ENCODE measurements at places on chromosomes 12 and 14.

DNA sequence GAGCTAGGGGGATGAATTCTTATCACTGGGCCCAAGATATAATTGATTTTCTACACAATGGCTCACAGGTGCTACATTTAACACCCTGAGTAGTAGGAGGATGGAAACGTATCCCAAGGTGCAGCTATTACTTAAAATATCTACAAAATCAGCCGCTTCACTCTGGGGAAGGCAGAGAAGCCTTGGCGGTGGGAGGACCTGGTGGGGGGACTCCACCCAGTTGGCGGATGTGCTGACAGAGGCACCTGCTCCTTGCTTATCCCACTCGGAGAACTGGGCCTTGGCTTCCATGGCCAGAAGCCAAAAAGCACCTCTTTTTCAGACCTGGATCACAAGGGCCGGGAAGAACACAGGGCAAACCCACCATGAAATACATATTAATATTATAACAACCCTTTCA, 106.3 kb downstream of the OTX2 start:
- no peak for DNase-seq

GRCh38 chr14:69814397-69814796, 17.4 kb upstream of the SLC10A1 start:
- DNase-seq: no peak

DNA sequence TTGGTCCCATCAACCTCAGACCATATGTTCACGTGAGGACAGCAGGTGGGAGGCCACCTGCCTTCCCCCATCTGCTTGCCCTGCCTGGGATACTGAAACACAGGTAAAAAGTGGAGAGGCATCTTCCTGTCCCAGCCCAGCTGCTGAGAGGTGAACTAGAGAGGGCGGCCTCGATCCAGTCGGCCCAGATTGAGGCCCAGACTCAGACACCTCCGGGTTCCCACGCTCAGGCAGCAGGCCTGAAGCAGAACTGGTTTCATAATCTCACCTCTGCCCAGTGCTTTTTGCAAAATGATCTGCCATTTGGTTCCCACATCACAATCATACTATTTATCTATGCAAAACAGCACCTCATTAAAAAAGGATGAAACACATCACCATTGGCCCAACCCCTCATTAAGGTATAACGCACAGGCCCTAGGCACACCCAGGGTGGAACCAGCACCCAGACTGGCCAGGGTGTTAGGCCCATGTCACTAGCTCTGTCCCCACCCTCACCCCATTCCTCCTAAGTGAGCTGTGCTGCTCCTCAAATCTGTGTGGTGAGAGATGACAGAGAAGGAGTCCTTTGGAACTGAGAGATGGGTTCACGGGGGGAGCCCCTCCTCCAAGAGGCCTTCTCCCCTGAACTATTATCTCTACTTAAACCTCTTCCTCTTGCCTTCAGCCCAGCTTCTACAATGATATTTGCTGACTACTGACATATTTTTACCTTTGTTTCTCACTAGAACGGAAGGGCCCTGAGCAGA, 81.1 kb downstream of the ZFP36L1 start:
- DNase-seq: no peak

DNA sequence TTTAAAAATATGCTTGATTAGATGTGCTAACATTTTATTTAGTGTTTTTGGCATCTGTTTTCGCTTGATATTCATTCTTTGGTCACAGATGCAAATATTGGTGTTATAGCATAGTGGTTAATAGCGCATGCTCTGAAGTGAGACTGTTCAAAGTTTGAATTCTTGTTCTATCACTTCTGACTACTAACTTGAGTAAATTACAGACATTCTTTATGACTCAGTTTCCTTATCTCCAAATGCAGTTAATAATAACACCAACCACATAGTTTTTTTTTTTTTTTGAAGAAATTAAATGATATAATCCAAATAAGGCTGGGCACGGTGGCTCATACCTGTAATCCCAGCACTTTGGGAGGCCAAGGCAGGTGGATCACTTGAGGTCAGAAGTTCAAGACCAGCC, 81.0 kb downstream of the TMX1 start:
- DNase-seq: no peak

GRCh38 chr14:92625213-92625612, 111.6 kb downstream of the RIN3 start:
- DNase-seq: no peak

DNA sequence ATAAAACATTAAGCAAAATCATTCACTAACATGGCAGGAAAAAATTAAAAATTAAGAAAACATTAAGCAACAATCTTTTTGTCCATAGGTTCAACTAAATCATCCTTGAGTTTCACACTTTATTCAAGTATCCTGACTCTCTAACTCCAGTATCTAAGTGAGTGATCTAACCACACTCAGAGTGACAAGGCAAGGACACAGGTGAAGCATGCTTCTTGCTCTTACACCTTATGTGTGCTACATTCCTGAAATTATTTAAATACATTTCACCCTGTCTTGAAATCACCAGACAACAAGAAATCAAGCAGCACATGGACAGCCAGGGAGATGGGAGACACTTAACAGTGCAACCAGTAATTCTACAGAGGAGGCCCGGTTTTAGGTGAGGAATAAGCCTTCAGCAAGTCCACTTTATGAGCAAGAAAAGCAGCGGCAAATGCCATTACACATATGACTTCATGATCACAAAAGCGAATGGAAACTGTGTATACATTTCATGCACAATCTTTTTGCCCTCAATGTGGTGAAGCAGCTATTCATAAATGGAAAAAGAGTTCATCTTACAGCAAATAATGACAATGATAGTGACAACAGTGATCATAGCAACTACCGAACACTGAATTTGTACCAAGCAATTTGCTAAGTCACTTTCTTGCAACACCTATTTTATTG, 37.4 kb downstream of the PHLDA1 start:
- no peak for DNase-seq

GRCh38 chr12:15274561-15274967, 47.7 kb upstream of the PTPRO start:
- no peak for DNase-seq

GRCh38 chr12:68356060-68356695, 24.0 kb upstream of the MDM1 start:
- no peak for DNase-seq

DNA sequence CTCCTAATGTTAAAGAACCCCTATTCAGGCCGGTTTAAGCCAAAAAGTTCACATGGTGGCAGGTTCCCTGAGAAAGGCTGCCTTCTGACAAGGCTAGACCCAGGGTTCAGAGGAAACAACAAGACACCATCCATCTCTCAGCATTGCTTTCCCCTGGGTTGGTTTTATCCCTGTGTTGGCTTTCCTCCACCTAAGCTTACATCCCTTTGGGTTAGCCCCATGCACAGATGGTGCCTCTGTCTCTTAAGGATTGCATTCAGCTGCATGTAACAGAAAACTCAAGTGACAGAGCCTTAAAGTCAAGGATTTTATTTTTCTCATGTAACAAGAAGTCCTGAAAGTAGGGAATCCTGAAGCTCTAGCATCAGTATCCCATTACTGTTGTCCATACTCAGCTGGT, 42.8 kb upstream of the RIN3 start:
- DNase-seq: no peak
